Anterior cingulate cortex (tissue), 58 donors: ENCODE measurements at places on chromosomes 5 and 9.

GRCh38 chr5:78958672-78959445 lies 26.3 kb downstream of the ARSB start:
- no peak for DNase-seq

DNA sequence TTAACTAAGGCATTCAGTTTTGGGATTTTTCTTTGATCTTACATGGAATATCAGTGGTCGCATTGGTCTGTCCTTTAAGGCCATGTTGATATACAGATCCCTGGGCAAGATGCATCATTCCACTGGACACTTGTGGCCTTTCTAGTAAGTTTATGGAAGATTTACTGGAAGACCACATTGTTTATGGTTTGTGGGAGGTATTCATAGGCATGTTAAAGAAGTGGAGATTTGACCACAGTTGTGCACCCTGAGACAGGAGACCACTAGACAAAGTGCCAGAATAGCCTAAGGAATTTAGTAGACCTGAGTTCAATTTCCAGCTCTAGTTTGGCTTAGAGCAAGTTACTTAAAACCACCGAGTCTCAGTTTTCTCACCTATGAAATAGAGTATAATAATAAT lies 383.1 kb upstream of the PAPPA start:
- DNase-seq, result no peak

DNA sequence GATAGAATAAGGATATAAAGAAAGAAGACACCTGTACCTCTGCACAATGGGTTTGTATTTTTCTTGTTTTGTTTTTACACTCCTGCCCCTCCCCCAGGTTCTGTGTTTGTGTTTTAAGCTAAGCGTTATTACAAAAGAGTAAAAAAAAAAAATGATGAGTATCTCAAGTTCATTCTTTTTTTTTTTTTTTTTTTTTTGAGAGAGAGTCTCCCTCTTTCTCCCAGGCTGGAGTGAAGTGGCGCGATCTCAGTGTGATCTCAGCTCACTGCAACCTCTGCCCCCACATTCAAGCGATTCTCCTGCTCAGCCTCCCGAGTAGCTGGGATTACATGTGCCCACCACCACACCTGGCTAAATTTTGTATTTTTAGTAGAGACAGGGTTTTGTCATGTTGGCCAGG lies 29.4 kb upstream of the RAI14 start:
- no peak for DNase-seq

- DNase-seq, result no peak
Observed at GRCh38 chr5:82821846-82822633, 255.2 kb downstream of the TMEM167A start.

DNA sequence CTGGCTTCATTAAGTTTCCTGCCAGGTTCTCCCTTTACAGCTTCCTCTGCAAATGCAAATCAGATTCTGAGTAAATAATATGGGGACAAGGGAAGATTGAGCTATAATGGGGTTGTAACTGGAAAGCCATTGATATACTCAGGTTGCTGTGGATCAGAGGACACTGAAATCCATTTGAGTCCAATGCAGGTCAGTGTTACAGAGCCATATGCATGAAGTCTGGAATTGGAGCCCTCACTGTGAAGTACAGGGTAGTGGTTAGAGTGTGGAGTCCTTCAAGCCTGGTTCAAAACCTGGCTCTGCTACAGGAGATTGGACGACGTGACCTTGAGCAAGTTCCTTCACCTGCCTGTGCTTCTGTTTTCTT lies 48.7 kb downstream of the TIMD4 start:
- DNase-seq, result no peak

GRCh38 chr9:89277454-89277853 lies 33.5 kb upstream of the CKS2 start:
- DNase-seq, result no peak

- no peak for DNase-seq
Observed at GRCh38 chr5:179176571-179177230, 116.5 kb downstream of the ZNF354C start.

GRCh38 chr5:75053304-75054133 lies 1.2 kb upstream of the GCNT4 start:
- peak; percentile 70 for DNase-seq

DNA sequence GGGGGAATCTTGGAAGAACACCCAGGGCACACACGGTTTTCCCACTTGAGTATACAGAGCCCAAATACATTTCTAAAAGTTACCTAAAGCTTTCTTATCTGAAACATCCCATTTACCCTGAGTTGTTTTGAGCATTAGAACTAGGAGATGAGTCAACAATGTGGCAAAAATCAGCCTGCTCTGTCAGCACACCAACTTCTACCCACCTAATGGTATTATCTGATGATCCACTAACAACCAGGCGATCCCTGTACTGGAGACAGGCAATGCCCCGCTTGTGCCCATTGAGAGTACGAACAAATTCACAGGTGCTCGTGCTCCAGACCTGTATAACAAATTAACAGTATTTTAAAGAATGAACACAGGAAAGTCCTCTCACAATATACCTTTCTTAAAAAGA lies 87.0 kb downstream of the SMIM23 start:
- DNase-seq, result no peak

DNA sequence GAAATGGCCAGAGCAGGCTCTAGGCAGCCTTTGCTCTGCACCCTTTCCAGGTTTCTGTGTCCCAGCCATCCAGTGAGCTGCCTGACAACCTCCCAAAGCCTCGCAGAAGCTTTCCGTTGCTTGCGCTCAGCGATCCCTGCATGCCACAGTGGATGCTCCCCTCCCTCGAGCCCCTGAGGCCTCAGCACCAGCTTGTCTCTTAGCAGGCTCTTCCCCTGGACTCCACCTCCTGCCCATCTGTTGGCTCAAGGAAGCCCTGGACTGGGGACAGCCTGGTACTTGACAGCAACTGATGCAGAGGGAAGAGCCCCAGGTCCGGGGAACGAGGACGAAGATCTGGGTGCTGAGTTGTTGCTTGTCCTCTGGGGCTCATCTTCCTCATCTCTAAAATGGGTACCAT lies 23.2 kb downstream of the TSPAN17 start:
- DNase-seq, result no peak

- no peak for DNase-seq
Observed at GRCh38 chr5:174295702-174296436, 250.4 kb downstream of the NSG2 start.

GRCh38 chr9:35526087-35526801 lies 36.3 kb downstream of the RUSC2 start:
- DNase-seq, result no peak

GRCh38 chr9:123108976-123109375 lies 75.5 kb downstream of the GPR21 start:
- DNase-seq, result no peak

DNA sequence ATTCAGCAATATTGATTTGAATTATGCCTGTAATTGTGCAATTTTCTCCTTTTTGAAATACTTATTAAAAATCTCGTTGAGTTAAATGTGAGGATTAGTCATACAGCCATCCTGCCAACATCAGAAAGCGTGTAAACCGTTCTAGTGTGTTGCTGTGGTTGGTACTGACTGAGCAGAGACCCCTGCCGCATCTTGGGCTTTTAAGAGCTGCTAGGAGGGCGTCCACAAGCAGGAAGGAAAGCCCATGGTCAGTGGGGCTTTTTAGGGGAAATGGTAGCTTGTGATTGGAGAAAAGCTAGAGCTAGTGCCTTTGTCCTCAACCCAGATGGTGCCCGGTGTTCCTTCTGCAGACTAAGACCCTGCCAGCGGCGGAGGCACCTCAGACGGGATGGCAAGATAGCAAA lies 1.3 kb downstream of the SDHA start:
- DNase-seq, result no peak

DNA sequence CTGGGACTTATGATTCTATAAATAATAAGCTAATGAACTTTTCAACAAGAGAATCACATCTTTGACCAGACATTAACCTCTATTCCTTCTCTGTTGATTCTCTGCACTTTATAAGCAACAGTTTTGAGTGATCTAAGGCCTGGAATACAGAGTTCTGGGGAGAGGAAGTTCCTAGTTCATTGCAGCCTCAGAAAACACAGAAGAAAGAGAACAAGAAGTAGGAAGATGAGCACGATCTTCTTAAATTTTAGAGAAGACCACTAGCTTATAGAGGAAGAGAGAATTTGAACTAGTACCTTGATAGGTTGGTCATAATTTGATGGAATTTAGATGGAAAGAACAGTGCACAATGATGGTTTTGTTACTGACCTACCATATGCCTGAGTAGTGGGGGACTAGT lies 8.5 kb upstream of the C9orf72 start:
- no peak for DNase-seq

DNA sequence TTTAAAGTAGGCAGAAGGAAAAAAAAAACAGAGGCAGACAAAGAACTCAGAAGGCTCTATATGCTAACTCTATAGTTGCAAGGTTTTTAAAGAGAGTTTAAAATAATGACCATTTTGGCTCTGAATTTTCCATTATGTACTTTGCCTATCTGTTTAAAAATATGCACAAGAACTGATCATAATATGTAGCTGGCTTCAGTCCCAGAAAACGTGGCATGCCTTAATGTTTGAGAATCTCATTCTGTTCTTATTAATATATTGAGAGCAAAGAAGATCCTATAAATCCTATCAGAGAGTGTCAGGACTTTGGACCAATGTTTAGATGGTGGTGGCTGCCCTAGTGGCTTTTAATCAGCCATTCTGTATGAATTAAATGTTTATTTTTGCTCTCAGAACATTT lies 121.5 kb downstream of the JMY start:
- no peak for DNase-seq

- DNase-seq, result no peak
Observed at GRCh38 chr5:95531491-95531890, 23.3 kb downstream of the SKIC3 start.

DNA sequence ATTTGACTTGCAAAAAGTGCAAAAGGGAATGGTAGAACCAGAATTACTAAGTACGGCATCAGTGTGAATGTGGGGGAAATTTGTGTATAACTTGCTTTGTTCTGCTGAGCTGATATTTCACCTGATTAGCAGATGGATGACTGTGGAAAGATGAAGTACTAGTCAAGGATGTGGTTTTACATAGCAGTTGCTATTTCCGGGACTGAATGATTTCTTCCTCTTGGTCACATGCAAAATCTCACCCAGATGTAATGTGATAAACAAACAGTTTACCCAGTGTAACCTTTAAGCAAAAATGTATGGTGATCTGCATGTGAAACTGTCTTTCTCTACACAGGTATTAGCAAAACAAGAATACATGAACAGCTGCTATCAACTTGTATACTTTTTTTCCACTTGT lies 46.1 kb downstream of the DCP2 start:
- DNase-seq, result no peak

DNA sequence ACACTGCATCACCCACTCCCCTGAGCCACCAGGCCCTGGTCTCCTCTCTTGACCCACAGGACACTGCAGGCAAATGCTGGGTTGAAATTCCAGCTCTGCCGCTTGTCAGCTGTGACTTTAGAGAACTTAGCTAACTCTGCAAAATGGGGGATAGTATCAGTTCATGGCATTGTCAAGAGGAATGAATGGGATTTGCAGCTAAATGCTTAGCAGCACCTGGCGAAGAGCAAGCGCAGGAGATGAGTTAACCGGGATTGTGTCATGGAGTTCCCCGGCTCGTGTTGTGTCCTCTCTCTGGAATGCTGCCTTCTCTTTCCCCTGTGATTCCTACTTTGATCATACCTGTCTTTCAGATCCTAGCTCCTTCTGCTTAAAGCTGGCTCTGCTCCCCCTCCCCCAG lies 67.1 kb downstream of the DAB2IP start:
- DNase-seq, result no peak

DNA sequence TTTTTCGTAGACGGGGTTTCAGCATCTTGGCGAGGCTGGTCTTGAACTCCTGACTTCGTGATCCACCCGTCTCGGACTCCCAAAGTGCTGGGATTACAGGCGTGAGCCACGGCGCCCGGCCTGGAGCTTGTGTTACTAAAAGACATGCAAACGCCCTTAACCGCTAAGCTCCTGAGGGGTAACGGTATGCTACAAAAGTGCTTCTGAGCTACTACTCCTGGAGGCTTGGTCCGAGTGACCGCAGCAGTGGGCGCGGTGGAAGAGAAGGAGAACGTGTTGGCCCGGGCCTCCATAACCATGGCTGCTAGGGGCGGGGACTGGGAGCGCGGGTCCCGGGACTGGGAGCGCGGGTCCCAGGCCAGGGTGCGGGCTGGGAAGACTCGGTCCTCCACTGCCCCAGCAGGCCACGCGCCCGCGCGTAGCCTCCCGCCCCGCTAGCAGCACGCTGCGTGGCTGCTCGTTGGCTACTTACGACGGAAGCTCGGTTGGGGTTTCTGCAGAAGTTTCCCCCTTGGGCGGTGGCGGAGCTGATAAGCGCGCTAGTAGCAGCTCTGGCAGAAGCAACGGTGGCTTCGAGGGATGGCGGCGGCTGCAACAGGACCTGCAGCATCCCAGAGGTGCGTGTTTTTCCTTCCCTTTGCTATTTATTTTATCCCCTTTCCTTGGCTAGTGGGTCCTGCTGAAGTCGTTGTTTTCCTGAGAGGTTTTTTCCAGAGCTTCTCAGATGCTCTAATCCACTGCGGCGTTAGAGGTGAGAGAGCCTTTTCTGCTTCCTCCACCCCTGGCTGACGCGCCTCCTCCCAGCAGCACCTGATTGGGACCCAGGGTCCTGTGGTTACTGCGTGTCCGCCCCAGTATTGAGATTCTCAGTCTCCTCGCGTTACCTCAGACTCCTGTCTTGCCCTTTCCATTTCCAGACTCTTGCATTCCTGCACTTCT lies 69.2 kb upstream of the CCDC180 start:
- peak; percentile 90 for DNase-seq

DNA sequence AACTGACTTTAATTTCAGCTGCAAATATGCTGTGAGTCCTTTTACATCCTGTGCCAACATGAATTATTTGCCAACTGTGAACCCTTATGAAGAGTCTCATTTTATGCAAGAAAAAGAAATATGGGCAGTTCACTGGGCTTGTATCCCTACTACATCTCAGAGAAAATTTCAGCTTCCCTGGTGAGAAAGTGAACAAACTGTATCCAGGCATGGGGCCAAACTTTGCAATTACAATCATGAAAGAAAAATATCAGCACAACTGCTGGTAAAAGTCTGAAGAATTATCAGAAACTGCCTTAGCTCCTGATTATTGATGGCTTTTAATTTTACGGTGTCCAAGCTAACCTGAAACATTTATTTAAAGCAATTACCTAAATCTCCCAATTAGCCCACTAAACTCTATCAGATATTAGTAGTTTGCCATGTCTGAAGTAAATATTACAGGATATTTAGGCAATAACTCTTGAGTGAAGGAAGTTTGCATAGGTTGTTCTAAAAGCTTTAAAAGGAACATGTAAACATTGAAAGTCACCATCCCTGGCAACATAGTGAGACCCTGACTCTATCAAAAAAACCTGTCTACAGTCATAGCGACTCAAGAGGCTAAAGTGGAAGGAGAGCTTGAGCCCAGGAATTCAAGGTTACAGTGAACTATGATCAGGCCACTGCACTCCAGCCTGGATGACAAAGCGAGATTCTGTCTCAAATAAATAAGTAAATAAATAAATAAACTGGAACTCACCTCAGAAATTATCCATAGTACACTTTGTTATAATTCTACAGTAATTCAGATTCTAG lies 83.9 kb upstream of the HCN1 start:
- no peak for DNase-seq

- no peak for DNase-seq
Observed at GRCh38 chr5:133267601-133268000, 215.8 kb downstream of the HSPA4 start.

GRCh38 chr5:125343015-125343414 lies 596.6 kb upstream of the ZNF608 start:
- DNase-seq, result no peak
